ENCODE measurements at places on chromosomes 1 and 21.

DNA sequence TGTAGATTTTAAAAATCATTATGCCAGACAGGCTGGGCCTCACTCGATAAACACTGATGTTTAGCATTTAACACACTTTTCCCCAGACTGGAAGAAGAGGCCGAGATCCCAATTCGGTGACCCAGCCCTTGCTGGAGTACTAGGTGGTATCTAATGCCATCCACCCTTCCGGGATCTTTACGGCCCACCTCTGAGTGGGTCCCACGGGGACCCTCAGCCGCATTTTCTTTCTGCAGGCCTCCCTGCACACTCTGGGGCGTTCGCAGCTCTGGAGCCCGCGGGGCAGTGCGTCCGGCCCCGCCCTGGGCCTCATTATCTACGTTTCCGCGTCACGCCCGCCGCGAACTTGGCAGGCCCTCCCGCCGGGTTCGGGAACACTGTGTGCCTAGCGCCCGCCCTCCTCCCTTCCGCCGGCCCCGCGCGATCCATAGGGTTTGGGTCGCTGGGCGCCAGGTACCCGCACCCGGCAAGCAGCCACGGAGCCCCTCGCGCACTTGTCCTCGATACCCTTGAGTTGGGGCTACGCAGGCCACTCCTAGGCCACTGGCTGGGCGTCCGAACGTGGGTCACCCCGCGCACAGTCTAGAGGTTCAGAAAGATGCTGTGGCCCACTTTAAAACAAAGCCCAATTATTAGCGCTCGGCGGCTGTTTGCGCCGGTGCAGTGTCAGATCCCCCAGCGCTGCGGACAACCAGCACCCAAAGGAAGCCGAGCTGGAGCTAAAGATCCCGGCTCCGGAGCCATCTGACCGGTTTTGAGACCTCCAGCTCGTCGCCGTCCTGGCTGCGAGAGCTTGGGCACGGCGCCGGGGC lies 950 bp upstream of the EVA1C start:
- DNase-seq, result peak; percentile 49

- DNase-seq, result peak; percentile 3
Observed at GRCh38 chr1:8217011-8217711, 100.8 kb upstream of the SLC45A1 start.

- DNase-seq, result no peak
Observed at GRCh38 chr1:40386359-40386723, 12.8 kb downstream of the SMAP2 start.

DNA sequence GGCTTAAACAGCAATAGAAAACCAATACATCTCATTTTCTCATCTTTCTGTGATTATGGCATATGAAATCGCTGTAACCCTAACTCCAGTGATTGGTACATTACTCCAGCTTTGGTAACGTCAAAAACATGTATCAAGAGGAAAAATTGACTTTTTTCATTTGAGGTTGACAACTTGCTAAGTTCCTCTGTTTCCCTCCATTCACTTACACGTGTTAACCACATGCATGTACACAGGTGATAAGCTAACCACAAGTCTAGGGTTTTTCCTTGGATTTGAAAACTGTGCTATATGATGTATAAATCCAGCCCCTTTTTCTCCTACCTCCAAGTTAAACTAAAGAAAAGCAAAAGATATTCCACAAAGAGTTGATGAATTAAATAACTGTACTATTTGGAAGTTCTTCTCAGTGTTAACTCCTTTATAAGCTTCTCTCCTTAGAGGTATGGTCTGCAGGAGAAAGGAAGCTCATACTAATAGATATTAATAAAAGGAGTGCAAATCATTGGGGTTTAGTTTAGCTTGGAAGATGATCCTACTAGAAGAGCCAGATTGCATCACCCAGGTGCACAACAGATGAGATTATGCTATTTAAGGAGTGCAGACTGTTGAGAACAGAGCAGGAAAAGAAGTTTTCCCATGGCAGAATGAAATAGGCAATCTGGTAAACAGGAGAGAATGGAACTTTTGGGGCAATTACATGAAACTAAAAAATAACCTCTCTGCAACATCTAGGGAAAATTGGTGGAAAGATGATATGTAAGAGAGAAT lies 277.9 kb downstream of the GRIK1 start:
- no peak for DNase-seq

- DNase-seq, result no peak
Observed at GRCh38 chr1:232501854-232502253, 128.1 kb downstream of the SIPA1L2 start.

DNA sequence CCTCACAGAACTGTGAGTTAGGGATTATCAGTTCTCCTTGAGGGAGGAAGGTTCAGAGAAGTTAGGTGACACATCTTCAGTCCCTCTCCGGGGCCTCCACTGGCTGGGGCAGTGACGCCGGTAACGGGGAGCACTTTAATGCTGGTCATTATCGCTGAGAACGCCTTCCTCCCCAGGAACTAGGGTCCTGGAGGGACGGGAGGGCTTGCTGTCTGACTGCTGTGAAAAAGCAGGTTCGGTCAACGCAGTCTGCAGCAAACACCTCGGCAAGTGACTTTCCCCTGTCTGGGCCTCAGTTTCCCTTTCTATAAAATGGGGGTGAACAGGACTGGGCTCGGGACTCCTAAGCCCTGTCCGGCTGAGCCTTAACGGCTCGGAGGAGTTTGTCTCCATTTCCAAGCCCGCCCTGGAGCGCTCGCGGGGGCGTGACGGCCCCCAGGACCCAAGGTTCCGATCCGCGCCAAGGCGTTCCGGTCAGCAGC lies 341 bp upstream of the TMEM61 start:
- no peak for DNase-seq

DNA sequence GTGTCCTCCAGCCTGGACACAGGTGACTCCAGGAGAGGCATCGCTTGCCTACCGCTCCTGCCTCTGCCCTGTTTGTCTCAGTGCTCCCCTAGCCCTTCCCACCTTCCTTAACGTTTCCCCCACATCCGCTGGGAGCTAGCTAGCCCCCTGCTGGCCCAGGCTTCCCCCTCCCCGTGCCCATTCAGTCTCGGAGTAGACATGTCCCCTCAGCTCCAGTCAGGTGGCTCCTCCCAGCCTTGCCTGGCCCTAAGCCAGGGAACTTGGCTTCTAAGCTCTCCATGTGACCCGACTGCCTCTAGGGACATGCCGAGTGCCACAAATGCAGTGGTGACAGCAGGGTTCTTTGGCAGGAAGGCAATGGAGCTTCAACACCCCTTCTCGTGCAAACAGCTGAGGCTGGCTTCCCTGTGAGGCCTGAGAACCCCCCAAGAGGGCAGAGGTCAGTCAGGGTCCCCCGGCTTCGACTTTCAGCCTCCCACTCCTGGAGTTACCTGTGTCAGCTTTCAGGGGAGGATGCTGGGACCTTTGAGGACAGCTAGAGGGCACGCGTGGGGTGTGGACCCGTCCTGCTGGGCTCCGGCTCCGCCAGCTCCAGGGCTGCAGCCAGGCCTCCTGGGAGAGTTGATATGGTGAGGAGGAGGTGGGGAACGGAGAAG lies 16.2 kb downstream of the DRAXIN start:
- no peak for DNase-seq

Measured in T-cell (primary cell).